ENCODE measurements at places on chromosomes 16 and 17.

GRCh38 chr16:72942021-72942420 is 105.9 kb downstream of the ZFHX3 start:
- no peak for DNase-seq

GRCh38 chr16:68369697-68370580 is 59.1 kb downstream of the PRMT7 start:
- no peak for DNase-seq

DNA sequence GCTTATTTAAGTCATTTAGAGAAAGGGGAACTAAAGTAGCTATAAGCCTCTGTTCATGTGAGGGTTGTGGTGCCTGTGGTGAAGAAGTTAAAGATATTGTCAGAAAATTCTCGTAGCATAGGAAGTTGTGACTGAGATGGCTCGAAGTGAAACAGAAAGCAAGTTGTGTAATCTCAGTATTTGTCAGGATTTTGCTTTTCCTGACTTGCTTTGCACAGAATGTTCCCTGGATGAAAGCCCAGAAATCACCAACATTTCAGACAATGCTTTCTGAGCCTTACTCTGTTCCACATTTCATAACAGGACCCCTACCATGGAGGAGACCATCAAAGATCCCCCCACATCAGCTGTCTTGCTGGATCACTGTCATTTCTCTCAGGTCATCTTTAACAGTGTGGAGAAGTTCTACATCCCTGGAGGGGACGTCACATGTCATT is 10.6 kb downstream of the CALCOCO2 start:
- DNase-seq = no peak

- DNase-seq = peak; percentile 24
Measured at GRCh38 chr17:36544044-36544306, 744 bp upstream of the GGNBP2 start.

DNA sequence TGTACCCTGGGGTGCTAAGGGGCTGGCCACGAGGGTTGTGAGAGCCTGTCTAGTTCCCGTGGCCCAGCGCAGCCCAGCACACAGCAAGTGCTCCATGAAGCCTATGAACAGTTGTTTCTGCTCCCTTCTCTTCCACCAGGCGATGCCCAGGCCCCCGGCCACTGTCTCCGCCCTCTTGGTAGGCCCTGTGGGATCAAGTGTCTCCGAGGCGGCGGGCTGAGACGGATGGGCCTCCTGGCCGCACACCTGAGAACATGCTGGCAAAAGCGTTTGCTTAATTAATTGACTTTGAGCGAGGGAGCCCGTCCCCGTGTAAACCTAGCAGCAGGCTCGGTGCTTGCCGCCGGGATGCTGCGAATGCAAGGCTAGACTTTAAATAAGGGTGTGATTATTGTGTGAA is 129.7 kb upstream of the GSE1 start:
- no peak for DNase-seq

DNA sequence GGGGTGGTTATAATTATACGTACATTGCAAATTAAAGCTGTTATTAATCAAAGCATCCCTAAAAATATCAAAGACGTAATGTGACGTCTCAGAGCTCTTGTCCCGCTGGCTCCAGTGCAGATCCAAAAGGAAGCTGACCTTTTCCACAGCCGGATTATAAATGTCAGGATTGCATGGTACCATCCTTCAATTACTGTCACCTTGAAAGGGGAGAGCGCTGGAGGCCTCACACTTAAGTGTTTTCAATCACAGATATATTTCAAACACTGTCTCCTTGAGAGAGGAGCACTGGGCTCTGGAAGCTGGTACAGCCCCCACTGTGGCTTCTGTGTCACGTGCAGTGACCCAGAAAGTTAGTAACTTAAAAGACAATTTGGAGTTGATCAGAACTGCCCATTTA is 94.2 kb downstream of the AIPL1 start:
- DNase-seq = no peak
